ENCODE measurements at places on chromosomes 5 and 9.

DNA sequence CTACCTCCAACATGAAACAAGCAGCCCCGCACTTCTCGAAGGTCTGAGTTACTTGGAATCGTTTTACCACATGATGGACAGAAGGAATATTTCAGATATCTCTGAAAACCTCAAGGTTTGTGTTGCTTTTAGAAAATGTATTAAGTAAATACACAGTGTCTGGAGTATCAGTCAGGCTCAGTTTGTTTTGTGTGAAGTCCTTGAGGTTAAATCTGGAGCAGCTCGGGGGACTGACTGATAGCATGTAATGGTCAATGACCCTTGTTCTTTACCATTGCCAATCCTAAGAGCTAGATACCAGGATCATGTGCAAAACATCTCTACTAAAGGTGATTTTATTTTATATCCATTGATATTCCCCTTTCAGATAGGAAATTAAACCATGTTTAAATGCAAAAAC lies 26.9 kb upstream of the LNPEP start:
- H3K4me3 ChIP-seq, result no peak overlapping the region
- DNase-seq, result no peak
- H3K27me3 ChIP-seq, result no peaks in the 10 kb centered on the region
- H3K4me1 ChIP-seq, result no peaks in the 10 kb centered on the region
- no peak overlapping the region for H3K27ac ChIP-seq
- no peaks in the 10 kb centered on the region for H3K36me3 ChIP-seq

GRCh38 chr5:849651-850301 lies 1.0 kb downstream of the ZDHHC11 start:
- no peak overlapping the region for H3K27ac ChIP-seq
- DNase-seq, result no peak
- H3K4me1 ChIP-seq, result no peaks in the 10 kb centered on the region
- no peaks in the 10 kb centered on the region for H3K36me3 ChIP-seq
- no peak overlapping the region for H3K4me3 ChIP-seq

- no peaks in the 10 kb centered on the region for H3K27me3 ChIP-seq
- H3K4me1 ChIP-seq, result peaks cover 14% of the 10 kb centered on the region
- no peak overlapping the region for H3K4me3 ChIP-seq
- H3K36me3 ChIP-seq, result no peaks in the 10 kb centered on the region
- DNase-seq, result peak; percentile 67
These were observed 111.0 kb upstream of the RETREG1 start for GRCh38 chr5:16727755-16728325.

- no peaks in the 10 kb centered on the region for H3K36me3 ChIP-seq
- H3K27me3 ChIP-seq, result no peaks in the 10 kb centered on the region
- no peaks in the 10 kb centered on the region for H3K4me1 ChIP-seq
- H3K27ac ChIP-seq, result no peak overlapping the region
- H3K4me3 ChIP-seq, result no peak overlapping the region
These were observed 326.5 kb downstream of the SH3GL2 start for GRCh38 chr9:17905366-17905765.

DNA sequence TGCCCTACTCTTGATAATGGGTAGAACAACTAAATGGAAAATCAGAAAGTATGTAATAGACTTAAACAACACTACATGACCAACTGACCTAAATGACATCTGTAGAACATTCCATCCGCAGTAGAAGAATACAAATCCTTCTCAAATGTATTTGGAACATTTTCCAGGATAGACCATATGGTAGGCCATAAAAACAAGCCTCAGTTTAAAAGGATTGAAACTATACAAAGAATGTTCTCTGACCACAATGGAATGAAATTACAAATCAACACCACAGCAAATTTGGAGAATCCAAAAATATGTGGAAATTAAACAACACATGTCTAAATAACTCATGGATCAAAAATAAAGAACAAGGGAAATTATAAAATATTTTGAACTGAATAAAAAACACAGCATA lies 189.2 kb downstream of the NDUFS4 start:
- DNase-seq, result no peak
- H3K27ac ChIP-seq, result no peak overlapping the region
- H3K4me1 ChIP-seq, result no peaks in the 10 kb centered on the region
- H3K27me3 ChIP-seq, result no peaks in the 10 kb centered on the region
- H3K4me3 ChIP-seq, result no peak overlapping the region

- DNase-seq, result no peak
- H3K4me1 ChIP-seq, result no peaks in the 10 kb centered on the region
- H3K4me3 ChIP-seq, result no peak overlapping the region
- no peak overlapping the region for H3K27ac ChIP-seq
- no peaks in the 10 kb centered on the region for H3K36me3 ChIP-seq
These were observed 268.2 kb upstream of the TAS2R1 start for GRCh38 chr5:9898319-9898718.

DNA sequence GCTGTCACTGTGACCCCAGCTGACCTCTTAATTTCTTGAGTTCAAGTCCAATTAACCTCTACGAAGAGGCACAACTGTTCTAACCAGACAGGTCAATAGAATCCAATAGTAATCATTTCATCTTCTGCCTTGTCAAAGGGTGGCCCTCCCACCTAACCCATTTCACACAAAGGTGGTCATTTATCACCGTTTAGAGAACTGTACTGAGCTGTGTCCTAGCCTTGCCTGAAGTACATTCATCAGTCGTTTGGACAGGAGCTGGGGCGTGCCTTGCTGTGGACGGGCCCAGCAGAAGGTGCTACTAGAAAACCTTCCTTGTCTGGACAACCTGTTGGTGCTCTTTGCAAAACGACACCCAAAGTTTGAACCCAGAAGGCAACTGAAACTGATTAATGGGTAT lies 605.4 kb downstream of the ISL1 start:
- no peak for DNase-seq
- no peaks in the 10 kb centered on the region for H3K36me3 ChIP-seq
- H3K27me3 ChIP-seq, result no peaks in the 10 kb centered on the region
- no peaks in the 10 kb centered on the region for H3K4me1 ChIP-seq
- H3K27ac ChIP-seq, result no peak overlapping the region
- H3K4me3 ChIP-seq, result no peak overlapping the region

- no peaks in the 10 kb centered on the region for H3K27me3 ChIP-seq
- no peak overlapping the region for H3K27ac ChIP-seq
- no peak for DNase-seq
- no peak overlapping the region for H3K4me3 ChIP-seq
These were observed 148.5 kb downstream of the SGCD start for GRCh38 chr5:156475182-156476157.

DNA sequence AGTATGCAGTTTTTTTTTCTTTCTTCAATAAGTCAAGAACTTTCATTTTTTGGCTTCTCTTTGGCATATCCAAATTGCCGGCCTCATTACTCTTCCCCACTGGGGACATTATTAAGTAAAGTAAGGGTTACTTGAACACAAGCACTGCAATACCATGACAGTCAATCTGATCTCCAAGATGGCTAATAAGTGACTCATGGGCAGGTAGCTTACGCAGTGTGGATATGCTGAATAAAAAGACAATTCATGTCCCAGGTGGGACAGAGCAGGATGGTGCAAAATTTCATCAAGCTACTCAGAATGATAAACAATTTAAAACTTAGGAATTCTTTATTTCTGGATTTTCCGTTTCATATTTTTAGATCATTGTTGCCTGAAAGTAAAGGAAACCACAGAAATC lies 671.8 kb downstream of the ACTL7B start:
- no peak for DNase-seq
- no peak overlapping the region for H3K27ac ChIP-seq
- H3K27me3 ChIP-seq, result no peaks in the 10 kb centered on the region
- no peak overlapping the region for H3K4me3 ChIP-seq
- no peaks in the 10 kb centered on the region for H3K36me3 ChIP-seq

- no peak overlapping the region for H3K4me3 ChIP-seq
- no peak for DNase-seq
- no peak overlapping the region for H3K27ac ChIP-seq
- no peaks in the 10 kb centered on the region for H3K4me1 ChIP-seq
These were observed 160.0 kb downstream of the TMEM161B start for GRCh38 chr5:88108490-88109279.

GRCh38 chr5:8861764-8862163 lies 684.1 kb downstream of the SEMA5A start:
- no peaks in the 10 kb centered on the region for H3K4me1 ChIP-seq
- DNase-seq, result no peak
- H3K27ac ChIP-seq, result no peak overlapping the region
- no peaks in the 10 kb centered on the region for H3K36me3 ChIP-seq
- H3K4me3 ChIP-seq, result no peak overlapping the region

- peaks cover 13% of the 10 kb centered on the region for H3K4me1 ChIP-seq
- no peak overlapping the region for H3K27ac ChIP-seq
- H3K4me3 ChIP-seq, result no peak overlapping the region
- no peaks in the 10 kb centered on the region for H3K27me3 ChIP-seq
- DNase-seq, result no peak
These were observed 9.1 kb upstream of the RNF130 start for GRCh38 chr5:180080486-180081280.

- no peak for DNase-seq
- no peaks in the 10 kb centered on the region for H3K36me3 ChIP-seq
- H3K27me3 ChIP-seq, result no peaks in the 10 kb centered on the region
- H3K4me1 ChIP-seq, result no peaks in the 10 kb centered on the region
- no peak overlapping the region for H3K4me3 ChIP-seq
These were observed 2362.5 kb upstream of the WWC1 start for GRCh38 chr5:165928971-165929370.

- no peaks in the 10 kb centered on the region for H3K4me1 ChIP-seq
- H3K27me3 ChIP-seq, result no peaks in the 10 kb centered on the region
These were observed 184.6 kb downstream of the IRX1 start for GRCh38 chr5:3780278-3780677.

- no peak overlapping the region for H3K4me3 ChIP-seq
- H3K27ac ChIP-seq, result no peak overlapping the region
- no peaks in the 10 kb centered on the region for H3K4me1 ChIP-seq
- H3K36me3 ChIP-seq, result no peaks in the 10 kb centered on the region
These were observed 27.6 kb downstream of the KIF4B start for GRCh38 chr5:155040984-155041653.

GRCh38 chr5:38650946-38651345 lies 94.5 kb upstream of the LIFR start:
- no peaks in the 10 kb centered on the region for H3K4me1 ChIP-seq
- H3K27ac ChIP-seq, result no peak overlapping the region
- no peak for DNase-seq
- H3K4me3 ChIP-seq, result no peak overlapping the region
- no peaks in the 10 kb centered on the region for H3K36me3 ChIP-seq

DNA sequence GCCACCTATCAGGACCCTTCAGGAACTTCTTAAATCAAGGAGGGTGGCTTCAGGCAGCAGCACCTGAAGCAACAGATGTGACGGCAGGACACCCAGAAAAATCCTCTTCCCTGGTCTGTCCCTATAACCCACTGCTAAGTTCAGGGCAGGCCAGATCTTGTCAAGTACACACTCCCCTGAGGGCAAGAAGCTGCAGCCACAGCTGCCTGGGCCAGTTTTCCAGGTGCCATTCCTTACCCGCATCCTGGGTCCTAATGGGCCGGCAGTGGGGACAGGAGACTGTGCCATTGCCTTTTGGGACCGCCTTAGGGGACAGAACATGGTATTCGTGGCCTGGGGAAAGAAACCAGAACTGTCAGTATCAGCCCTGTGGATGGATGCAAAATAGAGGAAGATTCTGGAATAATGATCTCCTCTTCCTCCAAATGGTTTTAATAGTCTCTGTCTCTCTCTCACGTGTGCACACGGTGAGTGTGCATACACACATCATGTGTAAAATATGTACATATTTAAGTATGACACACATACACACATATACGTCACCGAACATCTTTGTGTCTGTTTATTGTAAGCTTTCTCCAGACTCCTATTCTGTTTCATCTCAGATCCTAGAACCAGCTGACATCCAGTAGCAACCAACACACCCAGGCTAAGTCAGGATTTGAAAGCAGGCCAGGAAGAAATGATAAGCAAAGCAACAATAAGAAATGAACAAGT lies 14.0 kb downstream of the ORM2 start:
- no peak overlapping the region for H3K27ac ChIP-seq
- no peak for DNase-seq
- H3K27me3 ChIP-seq, result no peaks in the 10 kb centered on the region
- peaks cover 4% of the 10 kb centered on the region for H3K36me3 ChIP-seq

Measured in pancreas (tissue), 10 donors.